Endothelial cell of umbilical vein (primary cell): ENCODE measurements at places on chromosomes 4 and X. TPM values are rescaled to one million over a fixed set of nuclear protein-coding genes. Genes with fewer than 3 reads are reported as not detected.

Gene ACSL4
- total RNA-seq = 85.5 and 88.9 TPM in 2 replicates

Gene TEX11
- not detected in 2 replicates for total RNA-seq

Gene H2BW2
- not detected in 2 replicates for total RNA-seq

Gene TCEAL6
- total RNA-seq = not detected in 2 replicates

Gene PRKG2
- not detected in 2 replicates for total RNA-seq

Gene FGFBP2
- not detected in 2 replicates for total RNA-seq

Gene RASGEF1B
- total RNA-seq = not detected in 2 replicates

Gene LNX1
- total RNA-seq = 1.3 and 1.9 TPM in 2 replicates

DNA sequence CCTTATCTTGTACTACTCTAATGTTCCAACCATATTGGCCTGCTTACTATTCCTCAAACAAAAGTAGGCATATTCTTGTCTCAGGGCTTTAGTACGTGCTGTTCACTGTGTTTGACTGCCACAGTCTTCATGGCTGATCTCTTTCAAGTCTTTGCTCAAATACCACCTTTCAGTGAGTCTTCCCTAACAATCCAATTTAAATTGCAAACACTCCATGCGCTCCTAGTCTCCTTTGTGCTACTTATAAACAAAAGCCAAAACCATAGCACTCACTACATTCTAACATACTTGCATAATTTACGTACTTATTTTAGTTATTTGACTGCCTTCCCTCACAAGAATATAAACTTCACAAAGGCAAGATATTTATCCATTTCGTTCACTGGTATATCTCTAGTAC lies 1.7 kb upstream of the ART3 start:
- no peak for DNase-seq

DNA sequence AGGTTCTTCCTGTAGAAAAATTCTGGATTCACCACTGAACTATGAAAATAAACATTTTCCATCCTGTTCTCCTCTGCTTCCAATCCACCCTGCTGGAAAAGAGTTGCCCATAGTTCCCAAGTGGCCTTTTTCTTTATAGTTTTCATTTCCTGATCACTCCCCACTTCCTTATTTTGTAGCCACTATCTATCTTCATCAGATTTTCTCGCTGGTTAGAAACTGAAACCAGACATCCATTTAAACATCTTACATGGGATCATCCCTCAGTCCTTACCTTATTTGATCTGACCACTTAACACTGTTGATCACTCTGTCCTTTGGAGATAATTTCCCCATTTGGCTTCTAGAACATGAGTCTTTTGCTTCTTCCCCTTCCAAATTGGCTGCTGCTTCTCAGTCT lies 42.2 kb upstream of the SCOC start:
- DNase-seq = no peak

- peak; percentile 64 for DNase-seq
Measured at GRCh38 chr4:88865046-88865445, 167.4 kb upstream of the NAP1L5 start.

- peak; percentile 90 for DNase-seq
Measured at GRCh38 chrX:46626566-46626965, 53.0 kb downstream of the CHST7 start.

GRCh38 chr4:81876106-81876505 lies 404.4 kb upstream of the RASGEF1B start:
- DNase-seq = no peak

- DNase-seq = no peak
Measured at GRCh38 chrX:87572901-87573300, 55.3 kb downstream of the KLHL4 start.

- DNase-seq = no peak
Measured at GRCh38 chrX:10744007-10744406, 123.6 kb upstream of the MID1 start.

GRCh38 chr4:2672700-2673099 lies 83.4 kb downstream of the TNIP2 start:
- DNase-seq = no peak

- DNase-seq = no peak
Measured at GRCh38 chr4:10098780-10099160, 17.8 kb downstream of the WDR1 start.

DNA sequence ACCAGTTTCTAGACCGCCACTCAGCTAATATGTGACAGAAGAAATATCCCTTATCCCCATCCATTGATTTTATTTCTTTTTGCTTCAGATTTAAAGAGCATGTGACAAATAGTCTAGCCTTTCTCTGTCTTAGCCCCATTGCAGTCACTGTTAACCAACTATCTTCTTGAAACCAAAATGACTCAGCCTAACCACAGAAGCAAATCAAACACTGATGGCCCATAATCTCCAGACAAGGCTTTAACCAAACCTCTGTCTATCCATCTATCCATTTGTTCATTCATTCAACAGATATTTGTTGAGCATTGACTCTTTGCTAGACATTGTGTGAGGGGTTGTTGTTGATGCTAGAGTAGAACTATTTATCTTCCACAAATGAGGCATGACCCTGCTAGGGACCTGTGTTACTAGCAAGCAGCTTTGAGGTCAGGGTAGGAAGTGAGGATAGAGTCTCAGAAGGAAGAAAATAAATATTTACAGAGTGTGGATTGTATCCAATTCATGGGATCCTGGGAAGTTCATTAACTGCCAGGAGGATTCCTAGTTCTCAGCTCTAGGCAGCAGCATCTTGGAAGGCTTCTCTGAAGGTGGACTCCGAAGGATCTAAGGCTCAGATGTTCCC lies 22.5 kb downstream of the HNRNPH2 start:
- no peak for DNase-seq

GRCh38 chr4:150369434-150370380 lies 212.2 kb upstream of the MAB21L2 start:
- DNase-seq = no peak

GRCh38 chr4:4631150-4631549 lies 89.3 kb upstream of the STX18 start:
- no peak for DNase-seq

DNA sequence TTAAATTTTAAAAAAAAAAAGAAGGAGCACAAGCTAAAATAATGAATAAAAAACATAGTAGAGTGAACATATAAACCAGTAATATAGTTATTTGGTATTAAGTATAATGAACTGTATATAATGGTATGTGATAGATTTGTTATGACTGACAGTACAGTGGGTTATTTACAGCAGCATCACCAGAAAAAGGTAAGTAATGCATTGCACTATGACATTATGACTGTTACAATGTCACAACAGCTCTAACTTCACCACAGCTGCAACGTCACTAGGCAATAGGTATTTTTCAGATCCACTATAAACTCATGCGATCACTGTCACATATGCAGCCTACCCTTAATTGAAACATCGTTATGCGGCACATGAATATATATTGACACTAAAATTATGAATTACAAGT lies 72.5 kb downstream of the COX7B2 start:
- DNase-seq = no peak

GRCh38 chr4:149785696-149786431 lies 29.8 kb downstream of the IQCM start:
- no peak for DNase-seq

- DNase-seq = no peak
Measured at GRCh38 chrX:105745863-105746262, 76.5 kb upstream of the NRK start.
